ENCODE measurements at places on chromosomes 6 and 20.

- peak; percentile 14 for DNase-seq
These were observed 39.2 kb downstream of the ZMYND8 start for GRCh38 chr20:47317127-47317895.

- DNase-seq, result no peak
These were observed 161.7 kb downstream of the INSM1 start for GRCh38 chr20:20529597-20529996.

DNA sequence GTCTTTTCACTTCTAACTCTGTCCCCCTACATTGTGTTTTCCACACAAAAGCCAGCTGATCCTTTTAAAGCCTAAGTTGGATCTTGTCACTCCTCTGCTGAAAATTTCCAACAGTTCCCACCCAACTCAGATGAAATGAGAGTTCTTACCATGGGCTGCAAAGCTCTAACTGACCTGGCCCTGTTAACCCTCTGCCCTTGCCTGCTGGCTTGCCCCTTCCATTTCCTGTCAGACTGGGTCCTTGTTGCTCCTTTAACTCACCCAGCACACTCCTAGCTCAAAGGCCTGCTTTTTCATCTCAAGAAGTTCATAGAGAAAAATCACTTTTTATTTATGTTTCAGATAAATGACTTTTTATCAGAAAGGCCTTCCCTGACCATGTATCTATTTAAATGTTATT lies 66.5 kb upstream of the HEY2 start:
- no peak for DNase-seq

GRCh38 chr20:16129411-16129810 lies 443.8 kb downstream of the KIF16B start:
- no peak for DNase-seq

GRCh38 chr6:52634211-52634610 lies 36.7 kb upstream of the TMEM14A start:
- no peak for DNase-seq
